ENCODE measurements at places on chromosomes 5 and 9.

- H3K27me3 ChIP-seq: no peaks in the 10 kb centered on the region
- H3K27ac ChIP-seq: no peak overlapping the region
- no peak overlapping the region for H3K4me3 ChIP-seq
- no peak for DNase-seq
Observed at GRCh38 chr5:134509308-134510040, 16.0 kb upstream of the JADE2 start.

- H3K4me3 ChIP-seq: no peak overlapping the region
- H3K4me1 ChIP-seq: no peaks in the 10 kb centered on the region
- no peak overlapping the region for H3K27ac ChIP-seq
- no peaks in the 10 kb centered on the region for H3K36me3 ChIP-seq
Observed at GRCh38 chr5:62762503-62762902, 183.9 kb downstream of the LRRC70 start.

GRCh38 chr5:114361724-114362196 is at the start of gene KCNN2:
TSS of gene KCNN2 (plus strand) at chr5:114362070. CDS start at chr5:114362140, 70 bp downstream.
- H3K27ac ChIP-seq: peak within 1 kb of the TSS; percentile 73
- no peaks in the 10 kb centered on the region for H3K27me3 ChIP-seq
- H3K4me3 ChIP-seq: peak within 1 kb of the TSS; percentile 61
- H3K4me1 ChIP-seq: no peaks in the 10 kb centered on the region
- H3K36me3 ChIP-seq: no peaks in the 10 kb centered on the region

DNA sequence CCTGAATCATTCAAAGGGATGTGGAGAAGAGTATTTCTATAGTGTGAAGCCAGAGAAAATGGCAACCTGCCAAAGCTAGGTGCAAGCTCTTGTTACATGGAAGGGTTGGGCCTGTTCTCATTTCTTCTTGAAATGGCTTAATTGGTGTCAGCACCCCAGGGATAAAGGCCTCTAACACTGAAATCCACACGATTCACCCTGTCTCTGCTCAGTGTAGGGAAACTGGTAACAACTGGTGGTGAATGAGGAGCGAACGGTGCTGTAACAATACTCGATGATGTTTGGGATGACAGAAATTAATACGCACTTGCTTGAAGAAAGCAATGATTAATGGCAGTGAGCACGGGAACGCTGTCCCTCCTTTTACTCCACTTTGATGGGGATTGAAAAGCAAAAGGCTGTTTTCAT is 16.2 kb downstream of the PBX3 start:
- DNase-seq: no peak
- H3K4me3 ChIP-seq: no peak overlapping the region
- H3K4me1 ChIP-seq: peaks cover 7% of the 10 kb centered on the region
- no peaks in the 10 kb centered on the region for H3K27me3 ChIP-seq

- peak; percentile 77 for DNase-seq
- peak within 1 kb of the TSS; percentile 59 for H3K4me3 ChIP-seq
- H3K27me3 ChIP-seq: no peaks in the 10 kb centered on the region
- no peaks in the 10 kb centered on the region for H3K4me1 ChIP-seq
Observed at GRCh38 chr9:113340011-113340699, at the start of gene WDR31. TSS of gene WDR31 (minus strand) at chr9:113340275. CDS start at chr9:113332022, 8,253 bp downstream.

Data from prostate gland (tissue), 2 donors.